NCI-H1436 treated with DMSO at 0.1 percent for 48 hours (cell line): ENCODE measurements at places on chromosomes 1 and 21.

GRCh38 chr1:21154717-21155116 lies 22.0 kb downstream of the EIF4G3 start:
- no peak for DNase-seq

GRCh38 chr1:31593770-31594632 lies 17.7 kb downstream of the TINAGL1 start:
- DNase-seq = no peak

GRCh38 chr21:34865400-34866241 lies 183.5 kb downstream of the RUNX1 start:
- no peak for DNase-seq

DNA sequence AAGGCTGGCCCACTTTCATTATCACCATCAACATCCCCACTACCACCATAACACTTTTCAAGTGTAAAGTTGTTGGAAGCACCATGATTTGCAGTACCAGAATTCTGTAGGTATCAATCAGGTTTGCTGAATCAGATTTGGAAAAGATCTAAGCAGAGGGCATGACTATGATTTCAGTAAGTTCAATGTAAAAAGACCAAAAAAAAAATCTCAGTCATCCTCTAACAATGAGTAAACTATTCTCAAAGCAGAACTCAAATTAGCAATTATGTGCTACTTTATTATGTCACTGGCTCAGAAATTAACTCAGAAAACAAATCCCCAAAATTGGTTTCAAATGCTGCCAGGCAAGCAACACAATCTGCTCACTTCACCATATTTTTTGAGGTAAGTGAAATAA lies 187.8 kb upstream of the HP1BP3 start:
- no peak for DNase-seq

DNA sequence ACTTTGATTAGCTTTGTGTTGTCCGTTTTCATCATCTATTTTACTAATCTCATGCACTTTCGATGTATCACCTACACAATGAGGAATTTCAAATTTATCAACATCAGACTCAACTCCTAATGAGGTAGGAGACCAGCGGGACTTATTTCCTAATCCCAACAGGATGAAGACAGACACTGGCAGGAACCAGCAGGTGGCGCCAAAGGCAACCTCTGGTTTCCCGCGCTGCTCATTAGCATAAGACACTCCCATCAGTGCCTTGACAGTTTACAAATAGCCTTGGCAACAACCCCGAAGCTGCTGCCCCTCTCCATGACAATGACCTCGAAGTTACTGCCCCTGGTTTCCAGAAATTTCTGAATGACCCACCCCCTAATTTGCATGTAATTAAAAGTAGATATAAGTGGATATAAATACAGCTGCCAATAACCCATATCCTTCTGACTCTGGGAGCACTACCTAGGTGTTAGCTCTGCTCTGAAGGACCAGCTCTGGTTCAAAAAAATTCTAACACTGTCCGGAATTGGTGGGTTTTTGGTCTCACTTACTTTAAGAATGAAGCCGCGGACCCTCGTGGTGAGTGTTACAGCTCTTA lies 974.8 kb downstream of the ADGRL2 start:
- no peak for DNase-seq

GRCh38 chr1:55746710-55747109 lies 531.5 kb upstream of the USP24 start:
- DNase-seq = no peak

GRCh38 chr1:155196893-155197638 lies 10.6 kb downstream of the THBS3 start:
- no peak for DNase-seq

DNA sequence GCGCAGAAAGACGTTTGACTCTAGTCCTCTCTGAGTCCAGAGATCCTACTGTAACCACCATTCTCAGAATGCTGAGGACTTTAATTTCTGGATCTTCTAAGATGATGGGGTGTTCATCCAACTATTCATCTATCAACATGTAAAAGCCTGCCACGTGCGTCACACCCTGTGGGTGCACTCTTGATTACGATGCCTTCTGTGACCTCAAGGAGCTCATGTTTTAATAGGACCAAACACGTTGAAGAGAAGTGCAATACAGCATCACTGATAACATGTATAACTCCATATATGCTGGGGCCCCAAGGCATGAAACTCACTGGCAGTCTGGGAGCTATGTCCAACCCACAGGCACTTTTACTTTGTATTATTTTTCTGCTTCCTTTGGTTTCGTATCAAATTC lies 19.0 kb downstream of the KIAA0040 start:
- no peak for DNase-seq

GRCh38 chr1:54122135-54122751 lies 30.6 kb downstream of the CDCP2 start:
- DNase-seq = no peak

- no peak for DNase-seq
Measured at GRCh38 chr1:186418503-186418902, 42.4 kb downstream of the PDC start.
